ENCODE measurements at places on chromosomes 2 and 18.

DNA sequence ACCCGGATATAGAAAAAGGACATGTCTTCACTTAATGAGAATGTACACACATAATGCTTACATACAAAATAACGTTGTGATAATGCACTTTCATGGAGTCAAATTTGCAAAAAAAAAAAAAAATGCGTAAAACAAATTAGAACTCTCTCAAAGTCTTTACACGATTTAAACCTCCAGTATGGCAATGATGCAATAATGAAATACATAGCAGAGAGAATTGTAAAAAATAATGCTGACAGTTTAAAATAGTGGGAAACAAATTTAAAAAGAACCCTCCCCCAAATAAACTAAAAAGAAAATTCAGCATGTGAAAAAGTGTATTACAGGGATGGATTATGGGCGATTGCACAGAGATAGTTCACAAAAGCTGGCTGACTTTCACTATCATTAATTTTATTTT lies 46.6 kb upstream of the FHL2 start:
- no peak for DNase-seq

GRCh38 chr2:8684878-8685696 lies 3.2 kb downstream of the ID2 start:
- DNase-seq, result peak; percentile 58

DNA sequence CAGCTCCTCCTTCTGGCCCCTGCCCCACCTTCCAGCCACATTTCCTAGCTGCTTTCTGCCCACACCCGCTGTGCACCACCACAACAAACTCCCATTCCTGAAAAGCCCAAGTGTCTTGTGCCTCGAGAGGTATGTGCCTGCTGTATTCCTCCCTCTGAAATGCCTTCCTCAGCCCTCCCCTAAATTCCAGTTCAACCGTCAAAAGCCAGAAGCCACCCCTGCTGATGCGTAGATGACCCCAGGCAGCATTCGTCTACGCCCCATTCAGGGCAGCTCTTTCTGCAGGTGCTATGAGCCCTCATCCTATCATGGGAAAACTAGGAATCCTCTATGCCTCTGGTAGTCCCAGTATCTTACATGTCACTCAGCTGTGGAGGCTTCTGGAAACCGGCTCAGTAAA lies 71.7 kb downstream of the DNMT3A start:
- DNase-seq, result no peak

- no peak for DNase-seq
Observed at GRCh38 chr2:67451086-67451832, 54.1 kb downstream of the ETAA1 start.

- DNase-seq, result no peak
Observed at GRCh38 chr2:120343100-120343432, 2.9 kb upstream of the INHBB start.

DNA sequence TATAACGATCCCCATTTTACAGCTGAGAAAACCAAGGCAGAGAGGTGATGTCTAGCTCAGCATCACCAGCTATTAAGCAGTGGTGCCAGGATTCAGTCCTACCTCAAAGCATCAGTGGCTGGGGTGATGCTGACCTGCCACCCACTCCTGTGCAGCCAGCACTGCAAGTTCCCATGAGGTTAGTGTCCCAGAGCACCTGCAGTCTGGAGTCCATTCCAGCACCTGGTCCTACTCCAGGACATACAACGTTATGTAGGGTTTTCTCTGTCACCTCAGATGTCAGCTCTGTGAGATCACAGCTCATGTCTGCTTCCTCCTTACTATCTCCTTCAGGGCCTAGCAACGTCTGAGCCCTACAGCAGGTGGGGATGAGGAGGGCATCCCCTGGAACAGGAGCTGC lies 328.0 kb upstream of the HS6ST1 start:
- no peak for DNase-seq

DNA sequence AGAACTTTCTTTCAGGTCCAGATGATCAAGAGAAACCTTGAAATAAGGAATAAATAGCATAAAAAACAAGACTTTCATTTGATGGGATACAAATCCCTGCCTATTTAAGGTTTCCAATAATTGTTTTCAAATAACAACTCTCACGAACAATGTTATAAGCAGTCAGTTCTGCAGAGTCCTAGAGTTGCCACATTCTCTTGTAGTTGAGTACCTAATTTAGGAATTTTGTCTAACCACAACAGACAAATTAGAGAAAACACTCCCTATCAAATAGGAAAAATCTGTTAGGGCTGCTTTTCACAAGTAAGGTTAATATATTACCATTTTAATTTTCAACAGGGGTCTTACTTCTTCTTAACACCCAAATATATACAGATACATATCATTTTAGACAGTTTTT lies 130.1 kb upstream of the CDH20 start:
- DNase-seq, result no peak

- DNase-seq, result no peak
Observed at GRCh38 chr2:18062892-18063291, 184.4 kb downstream of the KCNS3 start.

DNA sequence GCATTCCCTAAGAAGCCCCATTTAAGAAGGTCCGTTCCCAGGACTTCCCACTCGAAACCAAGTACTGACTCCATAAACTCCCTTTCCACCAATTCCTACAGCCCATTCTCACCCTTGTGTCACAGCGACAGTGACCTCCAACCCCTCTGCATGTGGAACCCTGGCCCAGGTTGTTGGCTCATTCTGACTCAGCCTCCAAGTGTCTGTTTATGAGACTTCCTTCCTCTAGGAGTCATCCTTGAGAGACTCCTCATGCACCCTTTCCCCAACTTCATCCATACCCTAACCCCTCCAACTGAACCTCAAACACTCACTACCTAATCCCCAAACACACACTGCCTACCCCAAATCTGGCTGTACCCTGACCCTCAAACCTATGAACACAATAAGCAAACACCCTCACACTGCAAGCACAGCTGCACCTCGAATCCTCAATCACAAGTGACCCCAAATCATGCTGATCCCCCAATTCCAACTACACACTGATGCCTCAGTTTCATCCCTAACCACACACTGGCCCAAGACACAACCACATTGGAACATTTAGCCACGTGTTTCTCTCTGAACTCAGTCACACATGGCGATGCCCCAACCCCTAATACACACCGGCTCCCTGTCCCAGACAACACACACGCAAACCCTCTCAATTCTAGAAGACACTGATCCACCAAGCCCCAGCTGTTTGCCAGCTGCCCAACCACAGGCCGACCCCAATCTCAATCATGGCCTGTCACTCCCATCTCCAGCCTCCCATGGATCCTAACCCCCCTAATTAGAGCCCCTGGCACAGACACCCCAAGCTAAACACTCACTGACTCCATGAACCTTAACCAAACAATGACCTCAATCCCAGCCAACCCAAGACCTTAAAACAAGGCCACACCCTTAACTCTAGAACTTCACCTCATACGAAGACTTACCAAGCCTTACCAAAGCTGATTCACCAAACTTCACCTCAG lies 219.6 kb downstream of the CYP26B1 start:
- no peak for DNase-seq

- no peak for DNase-seq
Observed at GRCh38 chr2:10897956-10898355, 13.8 kb upstream of the KCNF1 start.

DNA sequence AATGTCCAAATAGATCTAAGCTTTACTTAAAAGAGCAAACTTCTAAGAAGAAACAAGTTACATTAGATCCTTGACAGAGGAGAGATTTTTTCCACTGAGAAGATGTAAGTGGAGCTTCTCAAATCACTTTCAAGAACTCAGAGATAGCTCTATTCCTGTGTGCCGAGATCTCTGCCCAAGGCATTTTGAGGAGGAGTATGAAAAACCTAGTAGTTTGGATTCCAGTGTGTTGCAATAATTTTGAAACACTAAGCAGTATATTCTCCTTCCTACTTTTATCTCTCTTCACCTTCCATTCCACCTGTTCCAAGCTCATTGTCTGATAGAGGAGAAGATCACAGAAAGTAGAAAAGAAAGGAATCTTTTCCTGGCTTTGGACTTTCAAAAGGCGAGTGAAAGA lies 192.0 kb upstream of the TANK start:
- DNase-seq, result no peak

GRCh38 chr2:168663993-168664392 lies 138.4 kb upstream of the NOSTRIN start:
- no peak for DNase-seq

GRCh38 chr18:48784656-48785055 lies 166.1 kb downstream of the SMAD7 start:
- no peak for DNase-seq

GRCh38 chr2:167719410-167719809 lies 528.0 kb downstream of the STK39 start:
- DNase-seq, result no peak

DNA sequence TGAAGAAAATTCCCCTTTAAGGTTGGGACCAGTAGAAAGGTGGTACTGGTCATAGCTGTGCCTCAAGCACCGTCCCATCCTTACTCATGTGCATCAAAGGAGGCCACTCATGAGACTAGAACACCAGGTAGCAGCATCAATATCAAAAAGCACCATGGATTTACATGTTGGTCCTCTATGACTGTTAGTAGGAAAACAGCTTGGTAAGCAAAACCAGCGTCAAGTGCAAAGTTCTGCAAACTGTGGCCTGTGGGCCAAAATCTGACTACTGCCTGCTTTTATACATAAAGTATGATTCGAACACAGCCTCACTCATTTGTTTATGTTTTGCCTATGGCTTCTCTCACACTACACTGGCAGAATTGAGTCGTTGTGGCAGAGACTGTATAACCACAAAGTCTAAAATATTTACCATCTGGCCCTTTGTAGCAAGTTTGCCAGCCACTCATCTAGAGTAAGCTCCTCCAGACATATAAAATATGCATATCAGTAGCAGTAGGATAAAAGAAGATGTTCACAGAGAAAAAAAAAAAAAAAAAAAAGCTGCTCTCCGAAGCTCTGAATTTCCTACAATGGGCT lies 119.7 kb upstream of the CTNNA2 start:
- no peak for DNase-seq

- no peak for DNase-seq
Observed at GRCh38 chr2:150872756-150873395, 385.4 kb upstream of the RND3 start.

- no peak for DNase-seq
Observed at GRCh38 chr2:124879640-124880039, 854.6 kb downstream of the CNTNAP5 start.

DNA sequence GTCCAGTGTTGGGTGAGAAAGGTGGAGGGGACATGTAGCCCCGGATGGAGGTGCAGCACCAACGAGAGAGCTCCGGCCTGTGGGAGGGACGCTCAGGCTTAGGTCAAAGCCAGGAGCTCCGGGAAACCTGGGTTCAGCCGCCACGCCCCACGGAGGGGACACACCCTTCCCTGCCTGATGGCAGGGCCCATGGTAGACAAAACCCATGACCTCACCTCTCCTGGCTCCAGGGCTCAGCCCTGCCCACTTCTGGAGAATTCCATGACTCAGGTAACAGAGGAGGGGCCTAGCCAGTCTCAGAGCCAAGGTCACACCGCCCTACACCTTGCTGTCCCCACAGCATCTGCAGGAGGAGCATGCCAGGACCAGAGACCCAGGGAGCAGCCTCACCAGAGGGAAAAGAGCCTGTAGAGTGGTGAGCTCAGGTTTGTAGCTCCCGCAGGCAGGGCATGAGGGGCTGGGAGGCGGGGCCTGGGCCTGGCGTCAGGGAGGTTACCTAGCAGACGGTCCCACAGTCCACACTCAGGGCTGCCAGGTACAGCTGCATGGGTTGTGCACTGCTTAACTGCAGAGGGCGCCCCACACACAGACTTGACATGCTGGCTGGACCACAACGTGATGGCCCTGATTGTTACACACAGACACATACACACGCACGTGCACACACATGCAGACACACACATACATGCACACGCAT lies 70.8 kb upstream of the SMAD7 start:
- DNase-seq, result peak; percentile 50

- DNase-seq, result no peak
Observed at GRCh38 chr2:85377083-85377482, 22.5 kb downstream of the ELMOD3 start.

GRCh38 chr2:26892922-26893524 lies 45.1 kb downstream of the DPYSL5 start:
- DNase-seq, result no peak

DNA sequence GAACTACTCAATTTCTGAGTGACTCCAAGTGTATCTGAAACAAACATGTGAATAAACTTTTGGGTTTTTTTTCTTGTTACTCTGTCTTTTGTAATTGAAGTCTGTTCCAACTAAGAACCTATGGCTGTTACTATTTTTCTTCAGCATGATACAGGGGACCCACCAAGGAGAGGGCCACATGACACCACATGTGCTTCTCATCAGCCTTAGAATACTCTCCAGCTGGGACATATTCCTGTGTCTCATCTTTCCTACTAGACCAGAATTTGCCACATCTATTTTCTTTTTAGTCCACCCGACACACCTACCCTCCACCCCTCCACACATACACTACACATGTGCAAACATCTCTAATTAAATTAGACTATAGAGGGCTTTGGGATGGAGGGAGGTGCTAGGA lies 191.7 kb upstream of the NDUFV2 start:
- DNase-seq, result no peak

DNA sequence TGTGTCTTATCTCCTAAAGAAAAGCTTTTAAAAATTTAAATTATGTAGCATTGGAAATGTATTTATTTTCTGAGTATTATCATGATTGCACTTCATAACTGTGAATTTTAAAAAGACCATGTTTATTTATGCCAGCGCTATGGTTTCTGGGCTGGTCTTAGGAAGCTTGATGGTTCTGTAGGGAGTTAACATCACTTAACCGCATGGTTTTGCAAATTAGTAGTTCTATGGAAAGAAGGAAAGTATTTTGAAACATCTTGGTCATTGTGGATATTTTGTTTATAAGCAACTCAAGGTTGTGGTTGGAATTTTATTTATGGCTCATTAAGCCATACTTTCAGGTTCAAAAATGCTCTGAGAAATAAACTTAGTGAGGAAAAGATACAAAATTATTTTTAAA lies 549.4 kb downstream of the STK39 start:
- DNase-seq, result no peak

- DNase-seq, result no peak
Observed at GRCh38 chr2:191246820-191247380, 1.7 kb downstream of the MYO1B start.

DNA sequence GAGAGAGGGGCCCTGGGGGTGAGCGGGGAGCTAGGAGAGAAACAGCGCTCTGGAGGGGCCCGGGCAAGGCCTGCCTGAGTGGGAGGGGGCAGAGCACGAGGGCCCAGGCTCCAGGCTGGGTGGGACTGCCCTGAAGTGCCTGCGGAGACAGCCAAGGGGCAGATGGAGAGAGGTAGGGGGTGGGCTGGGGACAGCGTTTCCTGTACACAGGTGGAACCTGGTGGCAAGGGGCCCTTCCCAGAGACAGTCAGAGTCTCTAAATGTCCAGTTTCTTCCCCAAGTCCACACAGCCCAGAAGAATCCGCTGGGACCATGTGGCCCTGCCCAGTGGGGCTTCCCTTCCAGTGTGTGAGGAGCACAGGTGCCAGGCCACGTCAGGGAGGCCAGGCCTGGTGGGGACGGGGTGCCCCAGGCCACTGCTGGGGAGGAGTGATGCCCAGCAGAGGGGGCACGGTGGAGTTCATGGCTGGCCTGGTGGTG lies 1.7 kb upstream of the GPR35 start:
- DNase-seq, result no peak

GRCh38 chr18:62384068-62384467 lies 59.0 kb downstream of the TNFRSF11A start:
- DNase-seq, result no peak

All from activated naive CD4-positive, alpha-beta T cell treated with Interleukin-2 at 50 U/mL for 16 hours (primary cell).